ENCODE measurements at places on chromosomes 11 and 22. TPM values are rescaled to one million over a fixed set of nuclear protein-coding genes. Genes with fewer than 3 reads are reported as not detected.

GRCh38 chr11:742156-742546, 5.1 kb upstream of the TALDO1 start:
- DNase-seq, result no peak

DNA sequence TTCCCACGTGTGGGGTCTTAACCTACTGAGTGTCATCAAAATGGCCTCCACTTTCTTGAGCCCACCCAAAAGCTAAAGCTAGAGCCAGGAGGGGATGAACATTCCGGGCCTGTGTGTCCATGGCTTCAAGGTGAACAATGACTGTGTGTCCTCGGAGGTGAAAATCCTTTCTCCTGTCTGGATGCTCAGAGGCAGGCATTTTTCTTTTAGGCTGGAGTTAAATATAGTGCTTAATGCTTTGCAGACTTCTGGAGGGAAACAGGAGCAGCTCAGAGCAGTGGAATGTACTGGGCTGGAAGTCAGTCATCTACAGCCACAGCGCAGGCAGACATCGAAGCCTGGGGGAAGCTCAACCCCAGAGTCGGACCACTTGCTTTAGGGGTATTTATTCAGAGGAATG, 68.6 kb upstream of the TMEM45B start:
- no peak for DNase-seq

- no peak for DNase-seq
Measured at GRCh38 chr11:8838248-8838647, 72.7 kb upstream of the AKIP1 start.

Gene OR5AS1
- polyA plus RNA-seq, result not detected

Gene SHANK2
- 4.0 TPM for polyA plus RNA-seq

Gene NLRP10
- polyA plus RNA-seq, result not detected
